Type B pancreatic cell (in vitro differentiated cells): ENCODE measurements at places on chromosomes 1 and 21.

DNA sequence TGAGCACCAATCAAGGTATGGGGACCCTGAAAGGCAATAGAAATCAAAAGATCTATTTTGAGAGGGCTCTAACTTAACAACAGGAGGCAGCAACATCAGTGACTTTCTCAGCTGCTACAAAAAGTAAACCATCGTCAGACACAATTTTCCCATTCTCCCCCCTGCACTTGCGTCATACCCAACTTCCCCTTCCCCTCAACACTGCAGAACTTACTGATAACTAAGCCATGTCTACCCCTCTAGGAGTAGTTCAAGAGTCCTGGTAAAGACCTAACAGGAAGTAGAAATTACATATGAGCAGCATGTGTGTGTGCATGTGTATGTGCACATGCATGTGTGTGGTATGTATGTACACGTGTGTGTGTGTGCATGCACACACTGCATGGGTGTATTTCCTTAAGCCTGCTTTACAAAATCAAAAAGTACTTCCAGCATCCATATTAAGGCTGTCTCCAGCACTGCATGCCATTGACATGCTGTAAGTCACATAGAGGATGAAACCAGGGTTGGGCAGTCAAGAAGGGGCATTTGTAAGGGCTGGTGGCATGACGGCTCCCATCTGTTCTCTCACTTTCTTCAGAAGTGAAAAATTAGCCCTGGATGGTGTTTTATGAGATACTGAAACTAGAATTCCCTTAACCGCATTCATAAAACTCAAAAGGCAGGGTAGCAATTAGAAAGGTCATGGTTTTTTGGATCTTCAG lies 460.1 kb upstream of the RUNX1 start:
- H3K27me3 ChIP-seq, result peaks cover 25% of the 10 kb centered on the region
- no peak for DNase-seq
- peaks cover 15% of the 10 kb centered on the region for H3K4me1 ChIP-seq
- peaks cover 4% of the 10 kb centered on the region for H3K36me3 ChIP-seq

GRCh38 chr1:30087465-30087864 lies 635.9 kb downstream of the MATN1 start:
- H3K36me3 ChIP-seq, result no peaks in the 10 kb centered on the region
- H3K27ac ChIP-seq, result no peak overlapping the region
- H3K4me1 ChIP-seq, result peaks cover 31% of the 10 kb centered on the region

GRCh38 chr1:100122177-100122576 lies 10.6 kb downstream of the SASS6 start:
- H3K4me3 ChIP-seq, result no peak overlapping the region
- H3K27me3 ChIP-seq, result no peaks in the 10 kb centered on the region
- no peak for DNase-seq
- H3K36me3 ChIP-seq, result peaks cover 3% of the 10 kb centered on the region
- no peaks in the 10 kb centered on the region for H3K4me1 ChIP-seq

DNA sequence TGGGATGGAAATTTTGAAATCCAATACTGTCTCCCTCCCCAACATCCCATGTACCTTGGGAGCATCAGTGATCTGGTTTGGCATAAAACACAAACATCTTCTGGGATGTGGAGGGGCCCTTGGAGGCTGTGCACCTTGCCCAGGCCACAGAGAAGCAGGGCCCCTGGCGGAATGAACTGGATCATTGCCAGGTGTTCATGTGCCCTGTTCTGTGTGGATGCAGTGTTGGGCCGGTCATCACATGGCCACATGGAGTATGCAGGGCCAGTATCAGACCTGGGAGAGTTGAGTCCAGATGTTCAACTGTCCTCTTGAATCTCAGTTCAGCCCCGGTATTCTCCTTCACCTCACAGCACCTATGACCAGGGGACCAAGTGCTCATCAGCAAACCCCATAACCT lies 26.9 kb downstream of the ARHGEF10L start:
- no peaks in the 10 kb centered on the region for H3K36me3 ChIP-seq
- no peak overlapping the region for H3K4me3 ChIP-seq
- peaks cover 44% of the 10 kb centered on the region for H3K4me1 ChIP-seq
- DNase-seq, result no peak
- no peak overlapping the region for H3K27ac ChIP-seq
- H3K27me3 ChIP-seq, result no peaks in the 10 kb centered on the region

DNA sequence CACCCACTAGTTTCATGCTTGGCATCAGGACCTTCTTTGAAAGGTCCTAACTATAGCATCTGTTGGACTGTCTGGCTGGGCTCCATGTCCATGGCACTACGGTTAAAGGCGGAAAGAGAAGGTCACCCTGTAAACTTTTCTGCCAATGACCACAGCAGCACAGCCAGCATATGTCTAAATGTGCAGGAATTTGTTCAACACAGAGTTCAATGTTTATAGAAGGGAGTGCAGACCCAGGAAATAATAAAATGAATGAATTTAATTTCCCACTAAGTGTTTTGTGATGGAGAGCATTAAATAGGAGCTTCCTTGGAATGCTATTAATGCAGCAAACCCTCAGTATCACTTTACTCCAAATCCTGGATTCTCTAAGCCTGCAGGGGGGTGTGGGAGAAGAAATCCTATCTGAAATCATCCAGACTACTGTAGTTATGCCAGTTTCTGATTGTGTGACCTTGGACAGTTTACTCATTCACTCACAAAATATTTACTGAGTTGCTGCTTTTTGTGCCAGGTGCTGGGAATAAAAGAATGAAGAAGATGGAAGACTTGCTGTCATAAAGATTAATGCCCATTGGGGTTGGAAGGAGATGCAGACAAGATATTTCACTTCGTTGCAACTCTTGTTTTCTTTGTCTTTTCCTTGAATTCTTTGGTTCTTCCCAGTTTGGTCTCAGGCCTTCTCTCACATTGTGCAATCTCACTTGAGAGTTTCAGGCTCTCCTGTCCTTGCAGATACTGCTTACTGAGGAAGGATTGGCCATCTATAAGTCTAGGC lies 195.0 kb downstream of the ROR1 start:
- H3K4me1 ChIP-seq, result peaks cover 39% of the 10 kb centered on the region
- H3K27me3 ChIP-seq, result peaks cover 5% of the 10 kb centered on the region
- H3K36me3 ChIP-seq, result peaks cover 9% of the 10 kb centered on the region
- DNase-seq, result no peak
